ENCODE measurements at places on chromosomes 11 and 22. TPM values are rescaled to one million over a fixed set of nuclear protein-coding genes. Genes with fewer than 3 reads are reported as not detected.

KCNA4 gene
- not detected for total RNA-seq

ASRGL1 gene
- 0.09 TPM for total RNA-seq

OSBPL5 gene
- 42.9 TPM for total RNA-seq

SLC37A2 gene
- total RNA-seq = 1.6 TPM

PGM2L1 gene
- 1.6 TPM for total RNA-seq

FGF3 gene
- total RNA-seq = not detected

GGT1 gene
- 0.95 TPM for total RNA-seq

NXPE4 gene
- total RNA-seq = not detected

MAPK11 gene
- total RNA-seq = 9.9 TPM

OR51B5 gene
- total RNA-seq = 0.26 TPM

CECR2 gene
- not detected for total RNA-seq
